Suppressor macrophage treated with lipopolysaccharide for 4 hours (primary cell): ENCODE measurements at places on chromosomes 12 and 14.

DNA sequence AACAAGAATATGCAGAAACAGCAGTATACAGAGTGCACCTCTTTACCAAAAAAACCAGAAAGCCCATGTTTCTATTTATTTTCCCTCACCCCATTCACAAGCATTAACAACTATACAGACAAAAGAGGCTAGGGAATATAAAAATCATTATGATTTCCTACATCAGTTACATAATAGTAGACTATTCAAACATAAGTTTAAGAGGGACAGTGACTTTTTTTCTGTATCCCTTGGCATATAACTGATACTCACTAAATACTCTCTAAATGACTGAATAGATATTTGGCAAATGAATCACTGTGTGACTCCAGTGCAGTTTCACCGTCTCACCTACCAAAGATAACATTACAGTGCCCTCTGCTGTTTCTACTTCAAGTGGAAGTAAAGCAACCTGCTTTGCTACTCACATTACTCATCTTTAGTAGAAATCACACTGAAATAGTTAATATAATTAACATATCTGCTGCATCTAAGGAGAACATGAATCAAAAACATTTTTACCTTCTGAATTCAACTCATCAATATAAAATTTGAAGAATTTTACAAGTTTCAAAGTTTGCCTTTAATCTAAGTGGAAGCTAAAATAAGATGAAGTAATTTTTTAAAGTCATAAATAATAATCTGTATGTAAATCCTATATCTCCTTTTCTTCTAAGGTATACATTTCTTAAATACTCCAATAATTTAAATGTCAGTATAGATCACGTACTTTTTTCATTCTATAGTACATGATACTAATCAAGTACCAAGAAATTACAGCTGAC lies 103.8 kb downstream of the OSBPL8 start:
- peak; percentile 50 for DNase-seq

GRCh38 chr12:124302241-124302806 lies 7.4 kb downstream of the RFLNA start:
- DNase-seq: no peak

DNA sequence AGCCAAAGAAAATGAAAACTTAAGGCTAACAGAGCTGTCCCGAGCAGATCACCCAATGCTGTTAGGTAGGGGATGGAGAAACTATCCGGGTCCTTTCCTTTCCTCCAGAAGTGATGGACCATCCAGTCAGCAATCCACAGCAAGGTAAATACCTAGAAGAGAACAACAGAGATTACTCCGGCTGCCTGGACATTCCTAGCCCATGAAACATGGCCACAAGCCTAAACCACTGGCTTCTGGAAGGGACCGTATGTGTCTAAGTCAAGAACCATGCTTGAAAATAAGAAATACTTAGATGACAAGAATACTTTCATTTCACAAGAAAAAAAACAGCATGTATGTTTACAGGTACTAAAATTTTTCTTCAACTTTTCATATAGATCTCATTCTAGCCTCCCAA lies 152.9 kb downstream of the SLC41A2 start:
- DNase-seq: no peak

DNA sequence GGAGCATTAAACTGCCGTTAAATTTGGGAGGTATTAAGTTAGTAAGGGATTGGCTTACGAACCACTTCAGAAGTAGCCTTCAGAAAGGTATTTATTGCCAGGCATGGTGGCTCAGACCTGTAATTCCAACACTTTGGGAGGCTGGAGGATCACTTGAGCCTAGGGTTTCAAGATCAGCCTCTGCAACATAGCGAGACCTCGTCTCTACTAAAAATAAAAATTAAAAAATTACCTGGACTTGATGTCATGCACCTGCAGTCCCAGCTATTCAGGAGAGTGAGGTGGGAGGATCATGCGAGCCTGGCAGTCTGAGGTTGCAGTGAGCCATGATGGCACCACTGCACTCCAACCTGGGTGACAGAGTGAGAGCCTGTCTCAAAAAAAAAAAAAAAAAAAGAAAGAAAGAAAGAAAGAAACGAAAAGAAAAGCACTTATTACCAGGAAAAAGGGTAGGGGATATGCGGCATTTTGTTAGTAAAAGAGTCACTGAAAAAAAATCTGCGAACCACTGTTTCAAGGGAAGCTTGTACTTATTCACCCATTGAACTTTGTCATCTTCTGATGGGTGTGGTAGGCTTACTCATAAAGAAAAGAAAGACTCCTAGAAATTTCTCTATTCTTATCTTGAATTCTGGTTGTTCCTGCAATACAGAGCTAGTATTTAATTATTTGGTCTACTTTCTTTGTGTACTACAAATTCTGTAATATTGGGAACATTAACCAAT lies 33.6 kb upstream of the PLEKHA5 start:
- DNase-seq: no peak

- no peak for DNase-seq
These were observed 58.3 kb downstream of the GUCY2C start for GRCh38 chr12:14638066-14638465.
